ENCODE measurements at places on chromosomes 4 and X. TPM values are rescaled to one million over a fixed set of nuclear protein-coding genes. Genes with fewer than 3 reads are reported as not detected.

NLGN4X gene
- total RNA-seq: not detected

IGFBP7 gene
- total RNA-seq: not detected

TMPRSS11D gene
- not detected for total RNA-seq

ITIH6 gene
- not detected for total RNA-seq

DNA sequence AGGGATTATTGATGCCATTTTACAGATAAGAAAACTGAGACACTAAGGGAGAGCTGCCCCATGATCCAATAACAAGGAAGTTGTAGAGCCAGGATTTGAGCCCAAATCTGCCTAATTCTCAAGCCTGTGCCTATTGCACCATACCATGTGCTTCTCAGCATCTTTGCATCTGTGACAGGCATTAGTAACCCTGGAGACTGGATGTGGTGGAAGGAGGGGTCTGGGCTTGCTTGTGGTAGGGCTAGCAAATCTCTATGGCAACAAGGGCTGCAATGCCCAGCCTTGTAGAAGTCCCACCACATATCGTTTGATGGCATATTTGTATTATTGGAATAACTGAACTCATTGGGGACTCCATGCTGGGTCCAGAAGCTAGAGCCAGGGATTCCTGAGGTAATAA is 58.1 kb downstream of the RTL5 start:
- no peak for ATAC-seq

- no peak for ATAC-seq
Observed at GRCh38 chr4:174189392-174190015, 94.0 kb downstream of the FBXO8 start.

Data from activated T-helper 17 cell treated with anti-CD3 and anti-CD28 coated beads, Interleukin-2, amount 50 U/mL, for 72 hours (primary cell).